ENCODE measurements at places on chromosomes 1 and 21.

DNA sequence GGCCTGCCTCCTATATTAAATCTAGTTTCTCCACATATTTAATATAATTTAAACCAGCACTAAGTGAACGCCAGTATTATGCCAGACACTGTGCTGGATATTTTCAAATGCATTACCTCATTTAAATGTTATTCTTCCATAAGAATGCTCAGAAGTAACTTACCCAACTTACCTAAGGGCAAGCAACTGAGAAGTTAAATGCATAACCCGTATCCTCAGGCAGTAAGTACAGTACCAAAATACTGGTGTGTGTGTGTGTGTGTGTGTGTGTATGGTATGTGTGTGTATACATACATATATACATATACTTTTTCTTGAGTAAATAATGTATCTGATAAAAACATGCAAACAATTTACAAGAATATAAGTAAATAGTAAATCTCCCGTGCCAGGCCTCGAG, 9.0 kb upstream of the TRIM45 start:
- no peak for DNase-seq

- DNase-seq: no peak
Observed at GRCh38 chr1:167614851-167615250, 15.2 kb upstream of the RCSD1 start.

- DNase-seq: no peak
Observed at GRCh38 chr1:100234432-100234831, 15.2 kb downstream of the DBT start.

DNA sequence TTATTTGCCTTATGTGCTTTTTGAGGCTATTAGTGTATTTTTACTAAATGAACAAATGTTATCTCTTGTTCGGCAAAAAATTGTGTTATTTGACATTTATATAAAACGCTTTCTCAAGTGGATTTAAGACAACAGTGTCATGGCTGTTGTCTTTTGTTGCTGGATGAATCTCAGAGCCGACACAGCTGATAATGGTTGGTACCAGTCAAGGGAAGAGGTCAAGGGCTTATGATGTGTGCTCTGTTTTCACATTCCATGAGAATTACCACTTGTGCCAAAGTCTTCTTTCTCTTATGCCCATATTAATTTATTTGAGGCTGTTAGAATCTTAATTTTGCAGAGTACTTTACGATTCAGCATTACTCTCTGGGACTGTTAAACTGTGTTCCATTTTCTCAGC, 17.9 kb upstream of the CD101 start:
- DNase-seq: no peak

DNA sequence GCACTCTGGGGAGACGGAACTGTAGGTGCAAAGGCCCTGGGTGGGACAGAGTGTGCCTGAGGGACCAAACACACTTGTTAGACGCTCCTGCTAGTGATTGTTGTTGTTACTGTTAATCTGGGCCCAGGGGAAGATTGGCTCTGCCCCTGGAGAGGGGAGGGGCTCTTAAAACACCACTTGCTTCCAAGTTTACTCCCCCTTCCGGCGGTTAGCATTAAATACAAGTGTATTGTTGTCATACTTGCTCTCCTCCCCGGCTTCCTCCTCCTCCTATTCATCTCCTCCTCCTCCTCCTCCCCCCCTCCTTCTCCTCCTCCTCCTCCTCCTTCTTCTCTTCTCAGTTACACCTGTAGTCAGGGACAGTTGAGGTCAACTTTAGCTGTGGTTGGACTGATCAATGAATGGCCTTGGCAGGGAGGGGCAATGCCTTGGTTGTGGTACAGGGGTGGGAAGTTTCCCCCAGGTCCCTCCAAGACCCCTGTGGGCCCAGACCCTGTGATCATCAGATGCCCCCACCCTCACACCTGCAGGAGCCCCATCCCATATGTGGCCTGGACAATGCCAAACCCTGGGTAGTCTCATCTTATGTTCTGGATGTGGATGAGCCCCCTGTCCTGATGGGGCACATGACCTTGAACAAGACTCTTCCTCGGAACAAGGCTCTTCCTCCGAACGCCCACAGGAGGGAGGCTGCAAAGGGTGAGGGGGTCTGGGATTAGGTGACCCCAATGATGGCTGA, 217.3 kb downstream of the PTPRU start:
- no peak for DNase-seq

DNA sequence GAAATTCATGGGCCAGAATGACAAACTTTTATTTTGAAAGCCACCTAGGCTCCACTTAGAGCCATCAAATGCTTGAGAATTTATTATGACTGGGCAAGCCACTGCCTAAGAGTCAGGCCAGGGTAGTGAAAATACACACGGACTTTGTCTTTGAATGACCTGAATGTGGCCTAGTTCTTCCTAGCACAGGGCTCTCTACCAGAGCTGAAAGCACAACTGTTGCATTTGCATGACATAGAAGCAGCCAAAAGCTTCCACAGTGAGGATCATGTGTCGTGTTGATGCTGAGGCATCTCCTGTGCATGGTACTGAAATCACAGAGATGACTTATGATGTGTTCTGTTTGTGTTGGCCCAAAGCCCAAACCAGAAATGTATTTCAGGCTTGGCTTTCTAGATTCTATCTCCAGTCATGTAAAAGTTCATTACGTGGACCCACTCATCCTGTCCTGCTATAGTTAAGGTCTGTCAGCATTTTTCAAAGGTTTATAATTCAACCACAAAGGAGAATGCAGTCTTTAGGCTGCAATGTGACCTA, 164.0 kb upstream of the UBE2U start:
- DNase-seq: no peak

- DNase-seq: no peak
Observed at GRCh38 chr1:22283596-22283995, 140.7 kb upstream of the WNT4 start.

- DNase-seq: no peak
Observed at GRCh38 chr1:19307794-19308508, 4.0 kb downstream of the AKR7A2 start.

- DNase-seq: no peak
Observed at GRCh38 chr1:7401814-7402547, 369.1 kb upstream of the VAMP3 start.

GRCh38 chr21:22192766-22193165, 1194.6 kb downstream of the NCAM2 start:
- no peak for DNase-seq

DNA sequence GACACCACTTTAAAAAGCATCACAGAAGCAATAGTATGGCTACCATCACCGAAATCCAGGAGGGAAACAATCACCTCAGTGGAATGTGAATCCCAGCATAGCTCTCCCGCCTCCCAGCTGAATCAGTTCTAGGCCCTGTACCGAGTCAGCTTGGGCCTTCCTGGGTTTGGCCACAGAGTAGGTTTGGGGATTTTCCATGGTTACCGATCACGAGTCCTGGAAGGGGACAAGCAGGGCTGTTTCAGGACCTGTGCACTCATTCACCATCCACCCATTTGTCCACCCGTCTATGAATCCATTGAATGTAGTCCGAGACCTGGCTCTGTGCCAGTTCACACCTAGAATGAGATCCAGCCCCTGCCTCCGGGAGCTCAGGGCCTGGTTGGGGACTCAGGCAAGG, 94.2 kb downstream of the ARHGEF10L start:
- no peak for DNase-seq

DNA sequence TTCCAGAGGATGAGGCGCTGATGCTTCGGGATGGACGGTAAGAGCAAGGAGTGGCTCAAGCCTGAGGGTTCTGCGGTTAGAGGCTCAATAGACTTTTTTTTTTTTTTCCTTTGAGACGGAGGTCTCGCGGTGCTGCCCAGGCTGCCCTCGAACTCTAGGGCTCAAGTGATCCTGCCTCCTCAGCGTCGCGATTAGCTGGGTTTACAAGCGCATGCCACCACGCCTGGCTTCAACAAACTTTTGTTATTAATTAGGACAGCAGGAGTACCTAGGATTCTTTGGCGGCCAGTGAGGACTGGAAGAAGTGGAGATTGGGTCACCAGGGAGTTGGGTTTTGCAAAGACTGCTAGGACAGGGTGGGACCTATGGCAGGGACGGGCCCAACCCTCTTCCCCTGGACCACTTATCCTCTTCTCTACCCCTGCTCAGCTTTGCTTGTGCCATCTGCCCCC, 587 bp downstream of the SCNM1 start:
- DNase-seq: no peak

DNA sequence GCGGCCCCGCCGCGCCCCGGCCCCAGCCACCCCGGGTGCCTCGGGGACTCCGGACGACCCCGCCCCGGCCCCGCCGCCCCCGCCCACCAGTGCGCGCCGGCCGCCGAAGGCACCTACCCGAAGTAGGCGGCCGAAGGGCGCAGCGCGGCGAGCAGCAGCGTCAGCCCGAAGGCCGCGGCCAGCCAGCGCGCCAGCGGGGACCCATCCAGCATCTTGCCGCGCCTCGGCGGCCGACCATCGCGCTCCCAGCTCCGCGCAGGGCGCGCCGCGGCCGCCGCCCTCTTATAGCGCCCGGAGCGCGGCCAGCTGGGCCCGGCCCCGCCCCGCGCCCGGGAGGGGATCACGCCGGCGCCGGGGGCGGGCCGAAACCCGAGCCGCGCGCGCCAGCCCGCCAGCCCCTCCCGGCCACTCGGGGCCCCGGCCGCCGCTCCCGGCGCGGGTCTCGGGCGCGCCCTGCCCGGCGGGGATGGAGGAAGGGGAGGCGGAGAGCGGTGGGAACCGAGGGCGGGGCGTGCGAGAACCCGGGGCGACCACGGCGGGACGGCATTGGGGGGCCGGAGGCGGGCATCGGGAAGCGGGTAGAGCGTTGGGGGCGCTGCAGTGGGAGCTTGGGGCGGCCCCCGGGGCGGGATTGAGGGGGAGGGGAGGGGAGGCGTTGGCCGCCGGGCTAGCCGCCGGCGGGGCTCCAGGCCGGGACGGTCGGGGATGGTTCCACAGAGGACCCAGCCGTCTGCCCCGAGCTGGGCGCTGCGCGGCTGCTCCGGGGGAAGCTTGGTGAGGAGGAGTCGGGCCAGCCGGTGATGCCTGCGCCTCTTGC, at the start of gene WNT9A:
Gene WNT9A, minus strand, starts transcription at position 257 of the 817 bp plus-strand sequence. Its CDS starts 45 bp downstream, at position 212.
- DNase-seq: no peak

- DNase-seq: peak; percentile 76
Observed at GRCh38 chr1:235093696-235094592, 34.7 kb downstream of the TOMM20 start.

- DNase-seq: no peak
Observed at GRCh38 chr21:36966821-36967768, 626 bp upstream of the HLCS start.

DNA sequence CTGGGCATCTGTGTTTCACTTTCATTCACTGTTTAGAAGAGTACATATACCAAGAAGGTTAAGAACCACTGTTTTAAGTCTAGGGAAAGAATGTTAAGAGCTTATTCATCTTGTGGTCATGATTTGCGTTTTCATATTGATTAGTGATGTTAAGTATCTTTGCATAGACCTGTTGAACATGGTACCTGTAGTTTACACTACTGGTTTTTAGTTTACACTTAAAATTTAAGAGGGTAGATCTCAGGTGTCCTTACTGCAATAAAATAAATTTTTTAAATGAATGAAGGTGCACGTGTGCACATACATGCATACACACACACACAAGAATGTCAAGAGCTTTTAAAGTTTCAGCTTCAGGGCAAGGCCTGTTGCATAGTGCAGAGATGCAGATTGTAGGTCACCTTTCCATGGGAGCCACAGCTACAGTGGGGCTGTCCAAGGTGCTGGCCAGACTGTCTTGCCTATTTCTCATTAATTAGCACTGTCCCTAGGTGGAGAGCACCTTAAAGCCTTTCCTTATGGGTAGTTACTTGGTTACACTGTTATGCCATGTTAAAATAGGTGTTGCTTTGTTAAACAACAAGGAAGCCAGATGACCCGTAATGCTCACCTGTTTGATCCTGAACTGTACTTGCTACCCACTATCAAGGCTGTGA, 543.0 kb upstream of the DAB1 start:
- no peak for DNase-seq

- DNase-seq: peak; percentile 53
Observed at GRCh38 chr1:160797861-160798273, 1.9 kb downstream of the LY9 start.

DNA sequence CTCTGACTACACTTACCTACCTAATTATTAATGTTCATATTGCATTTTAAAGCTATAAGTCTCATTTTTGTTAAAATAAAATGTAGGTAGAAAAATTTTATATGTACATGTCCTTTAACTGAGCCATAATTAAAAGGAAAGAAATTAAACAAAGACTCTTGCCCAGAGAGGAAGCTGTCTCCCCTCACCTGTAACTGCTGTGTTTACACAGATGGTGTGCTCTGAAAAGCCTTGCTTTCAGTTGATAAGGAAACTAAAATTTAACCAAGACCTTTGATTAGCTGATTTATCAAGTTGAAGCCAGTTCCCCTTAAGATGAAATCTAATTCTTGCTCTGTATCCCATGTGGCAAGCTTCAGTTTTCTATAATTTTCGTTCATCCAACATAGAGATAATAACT, 213.5 kb downstream of the LYPLAL1 start:
- no peak for DNase-seq

- peak; percentile 27 for DNase-seq
Observed at GRCh38 chr1:58780836-58781452, 2.9 kb downstream of the JUN start.

DNA sequence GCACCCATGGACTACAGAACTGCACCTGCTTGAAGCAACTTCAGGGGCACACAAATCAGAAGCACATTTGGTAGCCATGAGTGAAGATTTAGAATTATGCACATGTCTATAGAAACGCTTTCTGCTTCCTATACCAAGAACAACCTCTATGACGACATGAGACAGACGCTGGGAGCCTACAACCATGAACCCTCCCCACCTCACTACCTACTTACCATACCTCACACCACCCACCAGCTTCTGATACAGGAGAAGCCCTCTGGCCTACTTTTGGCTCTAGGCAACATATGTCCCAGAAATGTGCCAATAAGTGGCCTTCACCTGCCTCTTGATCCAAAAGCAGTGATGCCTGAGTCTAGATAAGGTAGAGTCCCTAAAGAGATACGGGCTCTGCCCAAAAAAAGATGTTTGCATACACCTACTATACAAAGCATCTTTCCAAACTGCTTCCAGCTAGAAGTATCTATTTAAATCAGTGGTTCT, 58.5 kb downstream of the SLC45A1 start:
- no peak for DNase-seq

- no peak for DNase-seq
Observed at GRCh38 chr1:119935373-119935772, 39.1 kb upstream of the ADAM30 start.

DNA sequence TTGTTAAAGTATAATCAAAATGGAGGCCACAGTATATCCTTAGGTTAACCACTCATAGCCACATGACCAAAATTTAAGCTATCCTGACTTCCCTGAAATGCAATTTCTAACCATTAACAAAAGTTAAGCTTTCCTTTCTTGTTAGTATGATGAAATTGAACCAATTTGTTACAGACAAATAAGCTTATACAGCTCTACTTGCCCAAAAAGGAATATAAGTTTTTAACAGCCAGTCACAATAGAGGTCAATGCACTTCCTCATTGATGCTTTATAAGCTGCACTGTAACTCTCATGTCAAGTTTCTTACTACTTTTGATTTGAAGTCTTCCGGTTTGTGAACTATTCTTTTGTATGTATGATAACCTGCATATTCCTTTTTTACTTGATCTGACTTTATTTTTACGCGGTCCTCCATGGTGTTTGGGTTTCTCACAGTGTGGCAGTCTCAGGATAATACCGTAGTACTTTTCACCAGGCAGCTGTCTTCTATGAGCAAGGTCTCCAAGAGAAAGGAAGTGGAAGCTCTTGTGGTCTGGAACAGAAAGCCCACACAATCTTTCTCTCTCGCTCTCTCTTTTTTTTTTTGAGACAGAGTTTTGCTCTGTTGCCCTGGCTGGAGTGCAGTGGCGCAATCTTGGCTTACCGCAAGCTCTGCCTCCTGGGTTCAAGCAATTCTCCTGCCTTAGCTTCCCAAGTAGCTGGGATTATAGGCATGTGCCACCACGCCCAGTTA, 331.6 kb downstream of the SRGAP2C start:
- peak; percentile 1 for DNase-seq

- no peak for DNase-seq
Observed at GRCh38 chr1:176885751-176886150, 278.8 kb downstream of the ASTN1 start.

GRCh38 chr1:182589520-182589919, 464 bp upstream of the RNASEL start:
- DNase-seq: no peak
